ENCODE measurements at places on chromosomes 5 and 9.

DNA sequence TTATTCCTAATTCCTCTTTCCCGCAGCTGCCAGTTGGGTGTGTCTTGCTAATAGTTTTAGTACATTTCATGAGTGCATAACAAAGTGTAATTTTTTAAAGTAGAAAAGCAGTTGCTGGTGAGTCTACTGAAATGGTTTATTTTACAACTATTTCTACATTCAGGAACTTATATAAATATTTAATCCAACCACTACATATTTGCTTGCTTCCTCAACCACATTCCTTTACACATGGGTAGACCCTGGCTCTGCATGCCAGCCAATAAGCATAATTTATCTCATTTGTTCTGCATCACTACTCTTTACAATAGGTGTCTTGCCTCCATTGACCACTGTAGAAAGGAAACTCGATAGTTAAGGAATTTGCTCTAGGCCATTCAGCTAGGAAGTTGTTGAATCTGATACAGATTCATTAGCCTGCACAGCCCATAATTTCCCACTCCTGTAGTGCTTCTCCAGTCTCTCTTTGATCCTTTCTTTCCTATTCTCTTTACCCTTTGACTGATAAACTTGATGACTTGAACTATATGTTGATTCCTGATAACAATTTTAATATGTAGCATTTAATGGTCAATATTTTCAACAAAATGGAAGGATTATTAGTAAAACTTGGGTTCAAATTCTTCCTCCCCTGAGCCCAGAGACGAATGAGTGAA lies 342.5 kb upstream of the ACTBL2 start:
- no peak for DNase-seq

DNA sequence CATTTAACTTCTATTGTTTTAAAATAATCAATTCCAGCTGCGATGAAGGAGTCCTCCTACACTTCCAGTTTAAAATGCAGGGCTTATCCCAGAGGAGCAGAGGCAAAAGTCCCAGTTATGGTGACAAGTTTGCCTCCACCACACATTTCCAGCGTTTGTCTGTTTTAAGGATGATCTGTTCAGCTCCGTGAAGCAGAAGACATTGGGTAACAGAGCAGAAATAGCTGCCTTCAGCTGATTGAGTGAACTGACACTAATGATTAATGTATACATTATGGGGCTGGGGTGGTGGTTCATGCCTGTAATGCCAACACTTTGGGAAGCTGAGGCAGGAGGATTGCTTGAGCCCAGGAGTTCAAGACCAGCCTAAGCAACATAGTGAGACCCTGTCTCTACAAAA lies 127.6 kb downstream of the HSD17B3 start:
- no peak for DNase-seq

DNA sequence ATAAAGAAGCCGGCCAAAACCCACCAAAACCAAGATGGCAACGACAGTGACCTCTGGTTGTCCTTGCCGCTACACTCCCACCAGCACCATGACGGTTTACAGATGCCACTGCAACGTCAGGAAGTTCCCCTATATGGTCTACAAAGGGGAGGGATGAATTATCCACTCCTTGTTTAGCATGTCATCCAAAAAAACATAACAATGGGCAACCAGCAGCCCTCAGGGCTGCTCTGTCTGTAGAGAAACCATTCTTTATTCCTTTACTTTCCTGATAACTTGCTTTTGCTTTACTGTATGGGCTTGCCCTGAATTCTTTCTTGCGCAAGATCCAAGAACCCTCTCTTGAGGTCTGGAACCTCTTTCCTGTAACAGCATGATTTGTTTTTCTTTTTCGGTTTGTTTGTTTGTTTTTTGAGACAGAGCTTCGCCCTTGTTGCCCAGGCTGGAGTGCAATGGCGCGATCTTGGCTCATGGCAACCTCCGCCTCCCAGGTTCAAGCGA lies 2.0 kb upstream of the UAP1L1 start:
- DNase-seq, result no peak

DNA sequence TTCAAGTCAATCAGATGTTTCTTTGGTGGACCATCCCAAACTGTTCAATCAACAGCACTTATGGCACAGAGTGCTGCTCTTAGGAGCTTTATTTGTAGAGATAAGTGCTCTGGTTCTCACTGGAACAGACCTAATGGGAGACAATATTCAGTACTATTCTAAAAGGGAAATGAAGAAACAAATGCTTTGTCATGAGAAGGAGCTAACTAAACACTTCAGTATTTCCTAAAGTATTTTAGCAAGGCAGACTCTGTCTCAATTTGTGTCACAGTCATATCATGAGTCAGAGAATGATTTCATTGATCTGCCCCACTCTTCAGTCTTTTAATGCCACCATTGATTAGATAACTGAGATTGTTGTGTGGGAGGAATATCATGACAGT lies 175.3 kb downstream of the SLF1 start:
- DNase-seq, result no peak

DNA sequence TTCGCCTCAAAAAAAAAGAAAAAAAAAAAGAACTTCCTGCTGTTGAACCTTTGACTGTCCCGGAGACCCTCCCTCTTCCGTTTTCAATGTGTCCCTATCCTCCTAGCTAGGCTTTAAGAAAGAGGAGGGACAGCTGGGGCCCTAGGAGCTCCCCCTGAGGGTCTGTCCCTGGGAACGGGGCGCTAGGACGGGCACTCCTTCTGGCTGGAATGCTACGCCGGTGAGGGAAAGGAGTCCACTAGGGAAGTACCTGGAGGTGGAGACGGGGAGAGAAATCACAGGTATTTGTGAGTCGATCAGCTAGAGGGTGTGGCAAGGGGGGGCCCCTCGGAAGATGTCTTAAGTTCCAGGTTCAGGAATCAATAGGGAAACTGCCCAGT lies 4.6 kb downstream of the SIT1 start:
- DNase-seq, result peak; percentile 38

- DNase-seq, result no peak
Observed at GRCh38 chr5:169440107-169440705, 139.3 kb upstream of the SLIT3 start.

GRCh38 chr9:120336021-120336752 lies 243.8 kb downstream of the CDK5RAP2 start:
- peak; percentile 34 for DNase-seq

DNA sequence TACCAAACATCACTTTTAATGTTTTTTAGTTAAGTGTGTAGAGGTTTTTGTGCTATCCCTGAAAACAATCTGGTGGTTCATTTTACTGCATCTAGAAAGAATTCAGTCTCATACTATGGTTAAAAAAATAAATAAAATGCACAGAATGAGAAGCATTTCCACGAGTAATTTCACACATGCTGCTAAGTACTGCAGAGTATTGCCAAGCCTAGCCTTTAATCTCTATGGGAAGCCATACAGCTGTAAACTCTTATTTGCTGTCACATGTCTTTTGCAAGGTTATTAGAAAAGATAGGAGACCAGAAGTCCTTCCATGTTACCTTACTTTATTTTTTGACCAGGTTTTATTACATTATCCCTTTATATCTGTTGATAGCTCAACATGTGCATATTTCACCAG lies 37.6 kb upstream of the MAN2A1 start:
- DNase-seq, result no peak

DNA sequence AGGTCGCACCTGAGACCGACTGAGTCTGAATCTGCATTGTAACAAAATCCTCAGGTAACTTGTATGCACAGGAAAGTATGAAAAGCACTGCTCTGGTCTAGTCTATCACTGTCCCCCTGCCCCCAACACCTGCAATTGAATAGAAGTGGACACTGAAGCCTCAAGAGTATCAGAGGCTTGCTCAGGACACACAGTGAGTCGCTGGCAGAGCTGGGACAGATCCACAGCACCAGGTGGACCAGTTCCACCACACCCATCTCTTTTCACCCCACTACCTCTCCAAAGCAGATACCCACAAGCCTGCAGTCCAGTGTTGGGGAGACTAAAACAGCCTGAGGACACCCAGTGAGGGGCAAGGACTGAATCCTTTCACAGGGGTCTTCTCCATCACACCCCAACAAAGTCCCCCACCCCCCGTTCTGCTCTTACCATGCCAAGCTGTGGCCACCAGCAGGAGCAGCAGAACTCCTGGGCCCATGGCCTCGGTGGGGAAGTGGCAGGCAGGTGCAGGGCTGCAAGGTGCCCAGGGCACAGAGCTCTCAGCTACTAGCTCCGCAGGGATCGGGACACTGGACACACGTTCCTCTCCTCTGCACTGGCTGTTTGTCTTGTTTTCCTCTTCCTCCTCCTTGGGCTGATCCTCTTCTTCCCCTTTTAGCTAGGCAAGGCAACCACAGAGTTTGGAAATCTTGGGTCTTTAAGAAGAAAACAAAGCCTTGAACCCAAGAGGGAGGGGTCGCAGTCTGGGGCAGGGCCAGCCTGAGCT lies at the start of gene CSF1R:
Gene CSF1R (minus strand): TSS at position 605 of the 766 bp plus-strand sequence. CDS start 127 bp downstream, at position 478.
- no peak for DNase-seq

DNA sequence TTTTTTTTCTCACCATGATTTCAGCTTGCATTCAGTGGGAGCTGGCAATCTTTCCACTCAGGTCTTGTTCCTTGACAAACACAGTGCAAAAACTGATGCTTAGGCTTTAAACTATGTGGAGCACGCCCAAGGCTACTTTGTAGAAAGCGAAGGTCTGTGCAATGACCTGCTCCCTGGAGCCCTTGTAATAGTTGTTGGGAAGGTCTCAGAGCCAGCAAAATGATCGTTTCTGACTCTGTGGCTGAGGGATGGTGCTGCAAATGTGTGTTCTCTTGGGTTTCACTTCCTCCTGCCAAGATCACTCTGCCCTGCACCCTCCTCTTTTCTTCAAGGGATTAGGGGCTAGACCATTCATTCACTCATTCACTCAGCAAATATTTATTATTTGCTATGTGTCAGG lies 249.7 kb upstream of the MAP3K1 start:
- DNase-seq, result no peak

DNA sequence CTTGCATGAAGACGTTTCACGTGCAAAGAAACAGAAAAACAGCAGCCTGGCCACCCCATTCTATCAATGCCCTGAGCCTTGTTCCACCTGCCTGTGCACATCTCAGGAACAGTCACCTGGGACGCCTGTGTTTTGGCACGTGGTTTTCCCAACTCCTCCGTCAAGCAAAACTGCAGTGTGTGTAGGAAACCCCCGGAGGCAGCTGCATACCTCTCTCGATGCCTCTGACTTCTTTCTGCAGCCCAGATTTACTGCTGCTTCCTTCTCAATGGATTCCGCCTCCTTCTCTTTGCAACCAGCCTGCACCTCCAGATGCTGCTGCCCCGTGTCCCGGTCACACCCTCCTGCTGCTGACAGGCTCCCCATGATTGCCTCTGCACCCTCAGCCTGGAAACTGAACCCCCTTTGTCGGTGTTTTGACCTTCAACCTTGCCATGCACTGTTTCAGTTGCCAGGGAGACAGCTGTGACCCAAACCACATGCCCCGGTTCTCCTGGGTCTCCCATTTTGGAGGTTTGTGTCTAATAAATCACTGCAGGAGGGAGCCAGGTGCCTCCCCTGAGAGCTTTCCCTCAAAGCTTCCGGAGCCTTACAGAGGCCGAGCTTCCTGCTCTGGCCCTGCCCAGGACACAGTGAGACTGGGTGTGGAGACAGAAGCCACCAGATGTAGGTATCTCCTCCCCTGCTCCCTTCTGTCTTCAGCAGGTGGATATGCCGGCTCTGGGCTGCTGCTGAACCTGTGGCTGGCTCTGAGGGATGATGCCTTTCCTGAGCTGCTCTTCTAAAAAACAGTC lies 395.5 kb upstream of the IRX1 start:
- no peak for DNase-seq

GRCh38 chr9:123318202-123318601 lies 37.8 kb upstream of the CRB2 start:
- DNase-seq, result no peak

GRCh38 chr5:153881687-153882086 lies 157.0 kb downstream of the FAM114A2 start:
- no peak for DNase-seq

- no peak for DNase-seq
Observed at GRCh38 chr5:172078726-172079345, 72.4 kb upstream of the FBXW11 start.

DNA sequence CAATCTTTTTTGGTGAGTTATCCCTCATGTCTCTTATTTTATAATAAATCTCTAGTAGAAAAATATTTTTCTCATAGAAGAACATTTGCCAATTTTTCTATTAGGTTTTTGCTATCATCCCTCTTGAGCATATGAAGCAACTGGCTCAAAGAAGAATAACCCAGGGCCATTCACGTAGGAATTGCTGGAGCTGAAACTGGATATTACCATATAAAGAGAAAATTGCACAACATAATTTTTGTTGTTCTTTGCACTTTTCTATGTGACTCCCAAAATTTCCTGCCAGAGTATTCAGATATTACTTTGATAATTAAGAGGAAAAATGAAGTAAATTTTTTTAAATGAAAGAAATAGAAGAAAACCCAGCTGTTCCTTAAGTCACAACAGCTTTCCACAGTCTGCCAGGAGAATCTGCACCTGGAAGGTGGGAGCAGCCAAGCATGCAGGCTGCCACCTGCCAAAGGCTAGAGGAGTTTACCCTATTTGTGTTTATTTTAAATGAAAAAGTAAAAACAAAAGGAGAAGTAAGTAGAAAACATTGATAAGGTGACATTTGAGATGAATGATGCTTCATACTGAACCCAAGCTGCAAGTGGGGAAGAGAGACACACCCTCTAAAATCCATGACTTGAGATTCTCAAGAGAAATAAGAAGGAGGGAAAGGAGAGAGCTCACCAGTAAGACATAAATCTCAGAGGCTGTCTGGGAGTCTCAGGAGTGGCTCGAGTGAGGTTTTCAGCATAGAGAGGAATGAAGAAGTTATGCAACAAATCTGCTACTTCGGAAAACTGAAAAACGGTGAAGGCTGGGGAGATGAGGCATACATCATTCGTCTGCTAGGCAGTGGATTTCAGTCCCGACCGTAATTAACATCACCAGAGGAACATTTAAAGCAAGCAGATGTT lies 31.5 kb upstream of the FREM1 start:
- DNase-seq, result no peak

GRCh38 chr5:176830995-176831423 lies 20.6 kb downstream of the UNC5A start:
- DNase-seq, result no peak

DNA sequence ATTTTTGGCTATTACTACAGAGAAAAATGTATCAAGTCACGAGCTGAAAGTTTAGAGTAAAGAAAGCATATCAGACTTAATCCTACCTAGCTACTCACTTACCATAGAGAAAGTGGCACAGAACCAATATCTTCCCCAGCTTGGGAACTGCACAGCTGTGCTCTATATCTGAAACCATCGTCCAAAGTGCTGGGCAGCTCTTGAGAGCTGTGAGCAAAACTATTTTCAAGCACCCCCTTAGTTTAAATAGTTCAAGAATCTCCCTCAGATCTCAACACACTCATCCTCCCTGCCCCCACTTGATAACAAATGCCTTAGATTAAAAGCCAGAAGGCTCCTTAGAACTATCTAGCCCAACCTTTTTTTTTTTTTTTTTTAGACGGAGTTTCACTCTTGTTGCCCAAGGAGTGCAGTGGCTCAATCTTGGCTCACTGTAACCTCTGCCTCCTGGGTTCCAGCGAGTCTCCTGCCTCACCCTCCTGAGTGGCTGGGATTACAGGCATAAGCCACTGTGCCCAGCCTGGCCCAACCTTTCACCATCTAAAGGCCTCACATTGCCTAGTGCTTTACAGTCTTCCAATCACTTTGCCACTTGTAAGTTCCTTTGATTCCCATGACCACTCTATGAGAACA lies 94.2 kb upstream of the APC start:
- DNase-seq, result no peak

- DNase-seq, result no peak
Observed at GRCh38 chr5:14184725-14185124, 41.6 kb downstream of the TRIO start.

- DNase-seq, result no peak
Observed at GRCh38 chr9:33645706-33646105, 121.7 kb downstream of the ANKRD18B start.
